ENCODE measurements at places on chromosomes 3 and 15. TPM values are rescaled to one million over a fixed set of nuclear protein-coding genes. Genes with fewer than 3 reads are reported as not detected.

The RAB6B gene
- polyA plus RNA-seq, result 14.5 TPM

The GATM gene
- 283 TPM for polyA plus RNA-seq

The RTP1 gene
- polyA plus RNA-seq, result not detected

The ERC2 gene
- polyA plus RNA-seq, result 2.3 TPM

The POTEB2 gene
- polyA plus RNA-seq, result not detected

The STOML1 gene
- 11.7 TPM for polyA plus RNA-seq

The FETUB gene
- polyA plus RNA-seq, result not detected

The ATP13A5 gene
- polyA plus RNA-seq, result 0.20 TPM

The OR5K3 gene
- not detected for polyA plus RNA-seq

The CPNE9 gene
- 0.08 TPM for polyA plus RNA-seq

The INKA1 gene
- 12.9 TPM for polyA plus RNA-seq

The ITIH3 gene
- polyA plus RNA-seq, result 4.8 TPM

The SLC22A14 gene
- 0.32 TPM for polyA plus RNA-seq

The THBS1 gene
- polyA plus RNA-seq, result 186 TPM

The TMF1 gene
- polyA plus RNA-seq, result 36.2 TPM

The SEMA7A gene
- 7.9 TPM for polyA plus RNA-seq

The SUSD5 gene
- 6.5 TPM for polyA plus RNA-seq

The ISLR2 gene
- polyA plus RNA-seq, result 0.63 TPM

The TMEM212 gene
- 0.09 TPM for polyA plus RNA-seq

The SEMA5B gene
- 22.3 TPM for polyA plus RNA-seq

The IMPG2 gene
- polyA plus RNA-seq, result 0.63 TPM

The FBXL22 gene
- polyA plus RNA-seq, result 1.7 TPM

The SCG5 gene
- polyA plus RNA-seq, result 16.3 TPM

The CCK gene
- not detected for polyA plus RNA-seq

The RPN1 gene
- 212 TPM for polyA plus RNA-seq

The TMEM41A gene
- 28.8 TPM for polyA plus RNA-seq

The GOLGA8J gene
- polyA plus RNA-seq, result 0.80 TPM

The DLG1 gene
- 95.2 TPM for polyA plus RNA-seq

The SYNM gene
- 2.2 TPM for polyA plus RNA-seq

The NAALADL2 gene
- polyA plus RNA-seq, result 19.9 TPM
